ENCODE measurements at places on chromosomes 3 and 15.

- DNase-seq: no peak
Measured at GRCh38 chr3:179272385-179272784, 21.5 kb upstream of the KCNMB3 start.

DNA sequence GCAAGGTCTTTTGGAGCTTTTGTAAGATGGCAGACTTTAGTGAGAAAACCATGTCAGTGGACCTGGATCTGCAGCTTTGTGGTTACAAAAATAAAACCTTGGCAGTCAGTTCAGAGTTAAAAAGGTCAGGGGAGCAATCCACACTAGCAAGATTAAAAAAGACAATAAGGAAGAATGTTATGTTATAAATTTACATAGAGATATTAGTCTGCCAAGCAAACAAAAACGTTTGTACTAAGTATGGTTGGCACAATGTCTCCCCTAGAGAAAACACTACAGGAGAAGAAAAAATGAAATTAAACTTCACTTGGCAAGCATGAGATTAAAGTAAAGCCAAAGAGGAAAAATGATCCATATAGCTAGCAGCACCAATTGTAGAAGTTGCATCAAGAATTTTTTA, 205.0 kb downstream of the LSAMP start:
- DNase-seq: no peak

- no peak for DNase-seq
Measured at GRCh38 chr3:152892446-152892845, 57.5 kb downstream of the P2RY1 start.

DNA sequence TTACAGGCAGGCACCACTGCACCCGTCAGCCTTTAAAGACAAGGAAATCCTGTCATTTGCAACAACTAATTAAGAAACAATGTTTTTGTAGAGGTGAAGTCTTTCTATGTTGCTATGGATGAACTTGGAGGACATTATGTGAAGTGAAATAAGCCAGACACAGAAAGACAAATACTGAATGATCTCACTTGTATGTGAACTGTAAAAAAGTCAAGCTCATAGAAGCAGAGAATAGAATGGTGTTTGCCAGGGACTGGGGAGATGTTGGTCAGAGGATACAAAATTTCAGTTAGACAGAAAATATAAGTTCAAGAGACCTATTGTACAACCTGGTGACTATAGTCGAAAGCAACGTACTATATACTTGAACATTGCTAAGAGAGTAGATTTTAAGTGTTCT, 27.2 kb upstream of the ARPIN start:
- DNase-seq: no peak

GRCh38 chr3:38562467-38562925, 66.4 kb downstream of the EXOG start:
- DNase-seq: no peak

GRCh38 chr3:11499144-11499543, 144.6 kb downstream of the VGLL4 start:
- no peak for DNase-seq

DNA sequence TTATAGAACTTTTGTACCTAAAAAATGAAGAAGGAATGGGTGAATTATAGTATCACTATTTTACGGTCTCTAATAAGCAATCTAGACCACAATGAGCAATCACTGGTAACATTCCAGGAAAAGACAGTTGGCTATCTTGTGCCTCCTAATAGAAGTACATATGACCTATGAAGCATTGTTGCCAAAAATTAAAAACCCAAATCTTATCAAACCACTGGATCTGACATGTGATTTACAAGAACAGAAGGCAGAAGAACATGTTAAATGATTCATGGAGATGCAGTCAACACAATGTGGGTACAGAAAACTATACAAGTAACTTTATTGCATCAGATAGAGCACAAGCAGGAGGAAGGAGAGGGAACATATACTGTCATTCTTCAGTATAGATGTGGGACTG, 14.5 kb upstream of the HYKK start:
- DNase-seq: no peak

DNA sequence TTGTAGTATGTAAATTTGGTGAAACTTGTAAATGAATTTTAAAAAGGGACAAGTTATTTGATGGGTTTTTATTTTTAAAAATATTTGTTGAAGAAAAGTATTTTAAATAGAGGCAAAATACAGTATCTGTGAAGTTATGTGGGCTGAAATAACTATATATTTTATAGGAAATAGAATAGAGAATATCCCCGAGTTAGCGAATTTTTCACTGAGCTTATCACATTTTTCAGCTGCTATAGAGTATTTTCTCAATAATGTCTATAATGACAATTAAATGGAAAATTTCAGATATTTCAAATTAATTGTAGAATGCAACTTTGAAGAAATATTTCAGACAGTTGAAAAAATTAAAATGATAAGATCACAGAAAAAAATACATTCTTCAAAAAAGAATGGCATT, 166.4 kb upstream of the TP63 start:
- no peak for DNase-seq

- DNase-seq: no peak
Measured at GRCh38 chr3:75089841-75090240, 475.4 kb upstream of the CNTN3 start.

DNA sequence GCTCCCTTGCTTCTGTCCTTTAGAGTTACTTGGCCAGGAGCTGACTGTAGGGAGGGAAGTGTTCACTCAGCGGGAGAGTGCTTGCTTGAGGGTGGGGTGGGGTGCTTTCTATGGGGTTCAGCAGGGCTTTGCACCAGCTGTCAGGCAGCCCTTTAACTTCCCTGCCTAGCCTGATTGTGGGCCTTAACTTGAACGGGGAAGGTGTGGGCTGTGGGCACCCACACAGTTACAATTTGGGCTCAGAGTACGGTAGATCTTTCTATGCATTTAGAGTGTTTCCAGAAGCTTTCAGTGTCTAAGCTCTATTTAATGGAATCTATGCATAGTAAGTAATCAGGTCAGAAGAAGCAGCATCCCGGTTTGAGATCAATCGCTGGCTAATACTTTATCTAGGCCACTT, 48.2 kb upstream of the SKOR1 start:
- no peak for DNase-seq

- DNase-seq: peak; percentile 64
Measured at GRCh38 chr15:52503788-52504496, 24.7 kb downstream of the MYO5A start.

DNA sequence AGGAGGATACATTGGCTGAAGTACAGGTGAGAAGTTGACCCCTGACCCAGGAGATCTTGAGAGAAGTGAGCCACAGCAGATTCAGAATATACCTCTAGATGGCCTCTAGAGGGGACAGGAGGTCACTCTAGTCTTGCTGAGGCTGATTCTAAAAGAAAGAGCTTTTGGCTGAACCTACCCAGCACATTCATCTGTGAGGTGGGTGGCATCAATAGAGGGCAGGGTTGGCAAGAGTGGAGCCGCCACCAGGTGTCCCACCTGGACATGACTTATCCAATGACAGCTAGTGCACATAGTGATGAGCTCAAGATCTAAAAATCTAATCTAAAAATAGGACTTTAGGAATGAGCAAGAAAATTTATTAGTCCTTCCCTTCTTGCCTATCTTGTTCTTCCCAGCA, 51.6 kb downstream of the CYP19A1 start:
- no peak for DNase-seq

- DNase-seq: no peak
Measured at GRCh38 chr3:138135146-138135832, 3.1 kb upstream of the A4GNT start.

GRCh38 chr15:61133361-61133760, 95.7 kb downstream of the RORA start:
- DNase-seq: no peak

DNA sequence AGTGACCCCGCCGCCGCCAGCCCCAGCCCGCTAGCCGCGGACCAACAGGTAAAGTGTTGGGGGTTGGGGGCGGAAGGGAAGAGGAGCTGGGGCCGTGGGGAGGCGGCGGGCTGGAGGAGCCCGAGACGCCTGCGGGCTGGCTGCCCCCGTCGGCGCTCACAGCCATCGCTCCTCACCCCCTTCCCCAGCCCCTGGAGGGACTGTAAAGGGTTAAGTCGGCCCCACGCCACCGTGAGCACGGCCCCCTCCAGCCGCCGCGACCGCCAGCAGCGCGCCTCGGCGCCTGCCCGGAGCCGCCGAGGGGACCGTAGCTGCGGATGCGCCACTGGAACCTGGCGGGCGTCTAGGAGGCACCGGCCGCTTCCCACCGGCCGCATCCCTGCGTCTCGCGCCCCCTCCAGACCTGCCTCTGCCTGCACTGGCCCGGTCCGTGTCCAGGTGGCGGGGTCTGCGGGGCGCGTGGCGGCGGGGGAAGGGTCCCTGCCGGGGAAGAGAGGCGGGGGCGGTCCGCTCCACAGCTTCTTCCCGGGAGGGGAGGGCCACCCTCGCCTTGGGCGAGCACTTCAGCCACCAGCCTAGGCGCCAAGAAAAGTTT, 522 bp downstream of the MED12L start:
- peak; percentile 3 for DNase-seq

DNA sequence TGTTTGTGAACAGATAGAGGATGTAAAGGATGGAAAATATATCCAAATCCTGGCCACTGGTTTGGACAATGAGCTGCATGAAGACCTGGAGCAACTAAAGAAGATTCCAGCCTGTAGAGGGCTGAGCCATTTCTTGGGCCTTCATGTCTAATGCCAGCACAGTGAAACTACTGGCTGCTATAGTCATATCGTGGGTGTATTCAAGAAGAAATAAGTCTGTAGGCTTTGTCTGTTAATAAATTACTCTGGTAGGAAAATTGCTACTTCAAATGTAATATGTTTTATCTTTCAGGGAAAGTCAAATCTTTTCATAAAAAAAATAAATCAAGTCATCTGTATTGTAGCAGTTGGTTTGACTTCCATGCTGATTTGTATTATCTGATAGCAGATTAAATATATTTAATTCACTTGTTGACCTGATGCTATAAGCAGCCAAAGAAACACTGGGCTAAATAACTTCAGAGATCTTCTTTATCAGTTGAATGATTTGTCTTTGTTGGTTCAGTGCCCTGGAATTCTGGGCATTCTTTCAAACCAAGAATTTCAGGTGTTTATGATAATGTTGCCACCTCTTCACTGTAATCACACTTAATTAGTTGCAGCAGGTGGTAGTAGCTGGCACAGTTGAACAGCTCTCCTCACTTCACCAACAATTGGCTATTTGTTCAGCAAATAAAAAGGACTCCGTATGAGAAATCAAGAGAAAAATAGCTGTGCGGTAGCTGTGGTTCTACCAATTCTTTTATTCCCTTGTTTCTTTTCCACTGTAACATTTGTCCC, 1109.5 kb downstream of the NSUN3 start:
- no peak for DNase-seq

DNA sequence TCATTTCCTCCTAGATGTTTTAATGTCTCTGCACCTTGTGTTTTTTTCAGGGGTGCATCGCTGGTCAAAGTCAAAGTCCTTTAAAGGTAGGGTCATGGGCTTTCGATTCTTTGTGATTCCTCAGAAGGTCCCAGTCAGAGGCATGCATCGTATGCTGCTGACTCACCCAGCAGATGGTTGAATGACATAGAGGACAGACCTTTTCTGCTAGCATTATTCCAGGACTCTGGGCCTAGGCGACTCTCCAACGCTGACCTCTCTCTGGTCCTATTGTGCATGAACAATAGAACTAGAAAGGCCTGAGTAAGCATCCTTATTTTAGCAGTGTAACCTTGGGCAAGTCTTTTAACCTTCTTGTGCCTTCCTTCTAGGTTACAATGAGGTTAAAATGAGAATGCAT, 75.9 kb downstream of the DGKG start:
- DNase-seq: no peak

DNA sequence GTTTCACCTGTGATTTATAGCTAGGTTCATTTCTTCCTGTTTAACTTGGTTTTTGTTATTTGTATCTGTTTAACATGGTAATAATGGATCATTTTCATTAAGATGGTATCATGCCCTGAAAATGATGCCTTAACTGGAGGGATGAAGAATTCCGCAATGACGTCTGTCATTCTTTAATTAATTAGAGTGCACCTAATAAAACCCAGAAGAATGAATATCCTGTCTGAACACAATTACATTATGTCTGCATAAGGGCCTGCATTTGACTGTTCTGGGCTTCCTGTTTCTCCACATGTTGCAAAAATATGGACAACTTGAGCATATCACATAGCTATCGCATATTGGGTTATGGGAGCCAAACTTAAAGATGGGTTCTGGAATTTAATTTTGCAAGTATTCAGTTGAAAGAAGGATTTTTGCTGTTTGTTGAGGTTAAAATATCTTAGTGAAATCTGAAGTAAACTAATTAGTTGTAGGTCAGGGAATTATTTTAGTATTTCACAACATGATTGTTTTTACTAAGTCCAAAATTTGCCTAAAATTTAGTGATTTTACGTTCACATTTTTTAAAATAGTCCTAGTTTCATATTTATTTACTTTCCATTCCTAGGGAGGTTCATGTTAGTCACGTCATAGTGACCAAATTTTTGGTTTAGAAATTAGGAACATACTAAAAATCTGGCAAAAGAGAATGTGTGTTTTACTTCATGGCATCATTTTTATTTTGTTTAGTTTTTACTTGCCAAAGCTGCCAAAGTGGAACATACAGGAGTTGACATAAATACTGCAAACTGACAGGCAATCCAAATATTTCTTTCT, 321.0 kb upstream of the TGFBR2 start:
- no peak for DNase-seq

DNA sequence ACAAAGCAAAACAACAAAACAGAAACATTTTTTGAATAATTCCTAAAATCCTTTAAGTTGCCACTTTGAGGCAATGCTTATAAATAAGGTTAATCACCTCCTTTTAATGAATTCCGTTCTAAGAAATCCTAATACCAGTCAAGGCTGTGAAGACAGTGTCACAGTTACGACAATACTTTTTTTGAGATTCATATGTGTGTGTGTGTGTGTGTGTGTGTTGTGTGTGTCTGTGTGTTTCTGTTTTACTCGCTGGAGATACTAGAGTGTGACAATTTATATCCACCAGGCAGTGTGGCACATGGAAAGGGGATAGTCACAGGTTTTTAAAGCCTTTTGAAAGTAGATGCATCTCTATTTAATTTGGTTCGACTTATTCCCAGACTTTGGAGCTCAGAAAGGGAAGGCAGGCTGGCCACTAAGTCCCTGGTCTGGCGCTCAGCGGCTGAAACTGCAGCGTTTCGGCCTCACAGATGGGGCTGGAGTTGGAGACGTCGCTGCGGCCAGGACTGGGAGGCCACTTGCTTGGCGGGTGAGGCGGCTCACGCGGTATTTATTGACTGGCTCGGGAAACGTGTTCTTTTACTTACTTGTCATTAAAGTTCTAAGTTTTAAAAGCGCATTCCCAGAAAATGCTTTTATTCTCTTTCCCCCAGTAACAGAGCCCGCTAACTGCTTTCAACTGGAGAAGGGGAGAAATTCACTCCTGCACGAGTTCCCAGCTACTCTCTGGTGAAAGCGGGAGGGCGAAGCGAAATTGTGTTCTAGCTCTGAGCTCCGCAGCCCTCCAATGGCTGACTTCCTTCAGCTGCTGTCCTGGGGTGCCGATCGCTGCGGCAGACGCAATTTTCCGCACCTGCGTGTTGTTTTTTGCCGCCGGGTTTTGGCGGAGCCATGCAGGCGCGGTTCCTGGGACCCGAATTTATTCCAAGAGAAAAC, 13.7 kb downstream of the ZIC1 start:
- DNase-seq: no peak

GRCh38 chr3:64149886-64150285, 75.4 kb downstream of the PRICKLE2 start:
- DNase-seq: no peak

- DNase-seq: no peak
Measured at GRCh38 chr15:28002136-28002861, 96.8 kb downstream of the OCA2 start.

Measured in naive B cell (primary cell).